ENCODE measurements at places on chromosomes 1 and 21.

- DNase-seq = no peak
Observed at GRCh38 chr1:8497210-8497819, 179.4 kb downstream of the SLC45A1 start.

DNA sequence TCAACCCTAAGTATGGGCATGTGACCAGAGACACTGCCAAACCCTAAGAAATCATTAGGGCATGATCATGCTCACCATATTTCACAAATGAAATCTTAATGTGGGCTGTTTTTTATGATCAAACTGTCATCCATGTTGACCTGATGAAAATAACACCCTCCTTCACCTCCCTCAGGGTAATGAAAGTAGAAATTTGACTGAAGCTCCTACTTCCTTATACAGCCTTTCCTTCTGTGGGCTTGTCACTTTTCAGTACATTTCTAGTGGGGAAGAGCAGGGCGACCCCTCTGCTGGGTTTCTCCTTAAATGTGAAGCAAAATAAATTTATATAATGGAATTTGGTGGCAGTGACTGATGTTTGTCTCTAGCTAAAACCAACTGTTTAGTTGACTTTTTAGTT, 25.9 kb downstream of the IVNS1ABP start:
- no peak for DNase-seq

GRCh38 chr1:25958465-25958864, 39.4 kb downstream of the PAFAH2 start:
- no peak for DNase-seq

- DNase-seq = no peak
Observed at GRCh38 chr1:209755926-209756614, at the start of gene TRAF3IP3. Gene TRAF3IP3, plus strand, starts transcription at chr1:209756053. Its CDS starts 3,987 bp downstream, at chr1:209760040.

DNA sequence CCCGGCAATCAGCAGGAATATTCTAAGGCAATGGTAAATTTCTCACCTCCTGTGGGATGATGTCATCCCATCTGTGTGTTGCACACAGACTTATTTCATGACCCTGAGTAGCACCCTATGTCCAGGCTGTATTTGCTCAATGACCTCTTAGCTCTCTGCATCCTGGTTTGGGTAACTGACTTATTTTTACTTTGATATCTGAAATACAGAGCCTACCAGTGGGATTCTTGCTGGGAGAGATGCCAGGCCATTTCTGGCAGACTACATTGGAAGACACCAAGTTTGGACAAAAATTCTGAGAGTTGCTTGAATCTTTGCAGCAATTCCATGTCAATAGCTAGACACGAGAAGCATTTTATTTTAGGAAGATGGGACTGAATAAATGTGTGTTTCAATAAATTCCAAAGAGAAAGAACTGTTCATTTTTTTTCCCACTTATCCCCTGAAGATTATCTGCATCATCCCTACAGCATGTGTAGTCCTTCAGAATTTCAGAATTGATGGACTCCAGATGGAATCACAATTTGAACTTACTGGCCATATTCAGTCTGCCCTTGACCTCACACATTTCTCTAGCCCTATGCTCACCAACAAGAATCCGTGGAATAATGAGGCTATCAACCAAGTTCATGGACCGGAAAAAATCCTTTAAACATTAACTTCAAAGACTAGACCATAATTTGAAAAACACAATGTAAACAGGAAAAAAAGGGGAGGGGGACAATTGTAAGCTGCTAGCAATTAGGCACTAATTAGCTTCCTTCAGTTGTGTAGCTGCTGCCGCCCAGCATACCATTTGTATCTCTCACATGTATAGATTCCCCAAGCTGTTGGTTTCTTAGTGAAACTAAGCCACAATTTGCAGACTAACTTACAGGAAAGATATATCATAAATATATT, 226.5 kb downstream of the HMCN1 start:
- DNase-seq = peak; percentile 92

Data from esophagus muscularis mucosa (tissue), 4 donors.